NCI-H1092 (cell line): ENCODE measurements at places on chromosomes 5 and 9.

DNA sequence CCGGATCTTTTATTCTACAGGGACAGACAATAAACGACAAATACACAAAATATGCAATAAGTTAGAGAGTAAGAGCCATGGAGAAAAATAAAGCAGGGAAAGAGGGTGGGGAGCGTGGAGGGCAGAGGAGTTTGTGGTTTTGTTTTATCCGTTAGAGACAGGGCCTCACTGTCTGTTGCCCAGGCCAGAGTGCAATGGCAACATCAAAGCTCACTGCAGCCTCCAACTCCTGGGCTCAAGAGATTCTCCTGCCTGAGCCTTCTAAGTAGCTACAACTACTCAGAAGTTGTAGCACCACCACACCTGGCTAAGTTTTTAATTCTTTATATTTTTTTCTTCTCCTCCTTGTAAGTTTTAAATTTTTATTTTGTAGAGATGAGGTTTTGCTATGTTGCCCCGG, 54.5 kb upstream of the CTNNA1 start:
- no peak for DNase-seq

- no peak for DNase-seq
Measured at GRCh38 chr9:86529496-86530275, 175.5 kb upstream of the TUT7 start.

DNA sequence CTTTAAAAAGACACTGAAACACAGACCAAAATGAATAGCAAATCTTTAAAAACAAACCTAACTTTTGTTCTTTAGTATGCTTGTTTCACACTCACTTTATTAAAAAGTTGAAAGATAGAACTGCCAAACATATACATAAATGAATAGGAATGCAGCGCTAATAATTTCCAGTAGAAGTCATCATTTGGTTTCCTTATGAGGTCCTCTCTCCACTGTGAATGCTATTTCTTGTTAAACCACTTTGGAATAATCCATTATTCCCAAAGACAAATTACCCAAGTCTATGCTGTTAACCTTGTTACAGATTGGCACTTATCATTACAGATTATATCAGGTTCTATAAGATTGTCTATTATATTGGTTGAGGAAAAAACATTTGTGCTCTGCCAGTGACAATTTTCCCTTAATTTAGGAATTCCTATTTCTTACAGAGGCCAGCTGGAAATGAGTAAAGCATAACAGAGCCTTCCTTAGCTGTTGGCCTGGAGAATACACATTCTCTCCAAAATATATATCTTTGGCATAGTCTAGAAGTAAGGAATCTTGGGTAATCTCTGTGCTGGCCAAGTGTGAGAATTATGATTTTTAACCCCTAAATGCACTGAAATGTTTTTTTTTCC, 29.3 kb upstream of the MINAR2 start:
- DNase-seq, result no peak

GRCh38 chr9:80520231-80520630, 948.5 kb downstream of the TLE4 start:
- no peak for DNase-seq

DNA sequence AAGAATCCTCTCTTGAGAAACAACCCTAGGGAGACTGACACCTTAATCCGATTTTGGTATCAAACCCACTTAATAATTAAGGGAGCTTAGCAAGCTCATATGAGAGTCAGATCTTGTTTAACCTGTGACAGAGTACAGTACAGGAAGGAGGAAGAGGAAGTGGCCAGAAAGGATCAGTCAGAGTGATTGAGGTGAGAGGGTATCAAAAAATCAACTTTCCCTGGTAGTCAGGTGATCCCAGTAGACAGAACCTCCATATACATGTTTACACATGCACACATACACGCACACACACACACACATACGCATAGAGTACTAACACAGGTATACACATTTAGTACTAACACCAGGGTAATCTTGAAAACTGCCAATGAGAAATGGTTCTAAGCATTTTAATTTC, 56.8 kb downstream of the GLIS3 start:
- DNase-seq, result no peak

- DNase-seq, result no peak
Measured at GRCh38 chr9:91599564-91599963, 175.9 kb upstream of the NFIL3 start.

DNA sequence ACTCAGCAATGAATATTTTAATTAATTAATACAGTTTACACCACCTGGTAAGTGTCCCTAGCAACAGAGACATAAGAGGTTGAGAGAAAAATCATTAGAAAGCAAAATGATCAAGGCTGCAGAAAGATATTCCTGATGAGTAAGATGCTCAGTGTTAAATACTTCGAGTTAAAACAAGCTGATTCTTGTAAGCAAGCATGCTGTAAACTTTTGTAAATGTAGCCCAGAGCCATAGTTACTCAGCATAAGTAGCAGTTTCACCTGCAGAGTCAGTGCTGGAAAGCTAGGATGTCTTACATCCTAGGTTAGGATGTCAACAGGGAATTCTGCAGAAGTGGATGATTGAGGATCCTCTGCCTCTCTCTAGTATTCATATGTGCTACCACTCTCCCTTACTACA, 4.2 kb downstream of the PRKACG start:
- DNase-seq, result no peak

- no peak for DNase-seq
Measured at GRCh38 chr9:90058182-90058763, 453.5 kb downstream of the GADD45G start.

GRCh38 chr5:106639488-106639887, 1031.2 kb downstream of the EFNA5 start:
- no peak for DNase-seq

GRCh38 chr9:36897019-36897418, 137.0 kb downstream of the PAX5 start:
- no peak for DNase-seq

GRCh38 chr5:158967541-158967940, 132.2 kb downstream of the EBF1 start:
- no peak for DNase-seq

GRCh38 chr5:93954421-93955069, 213.1 kb upstream of the POU5F2 start:
- no peak for DNase-seq

GRCh38 chr5:99083197-99083596, 154.4 kb upstream of the CHD1 start:
- no peak for DNase-seq

GRCh38 chr5:72633649-72634048, 126.4 kb upstream of the ZNF366 start:
- no peak for DNase-seq

DNA sequence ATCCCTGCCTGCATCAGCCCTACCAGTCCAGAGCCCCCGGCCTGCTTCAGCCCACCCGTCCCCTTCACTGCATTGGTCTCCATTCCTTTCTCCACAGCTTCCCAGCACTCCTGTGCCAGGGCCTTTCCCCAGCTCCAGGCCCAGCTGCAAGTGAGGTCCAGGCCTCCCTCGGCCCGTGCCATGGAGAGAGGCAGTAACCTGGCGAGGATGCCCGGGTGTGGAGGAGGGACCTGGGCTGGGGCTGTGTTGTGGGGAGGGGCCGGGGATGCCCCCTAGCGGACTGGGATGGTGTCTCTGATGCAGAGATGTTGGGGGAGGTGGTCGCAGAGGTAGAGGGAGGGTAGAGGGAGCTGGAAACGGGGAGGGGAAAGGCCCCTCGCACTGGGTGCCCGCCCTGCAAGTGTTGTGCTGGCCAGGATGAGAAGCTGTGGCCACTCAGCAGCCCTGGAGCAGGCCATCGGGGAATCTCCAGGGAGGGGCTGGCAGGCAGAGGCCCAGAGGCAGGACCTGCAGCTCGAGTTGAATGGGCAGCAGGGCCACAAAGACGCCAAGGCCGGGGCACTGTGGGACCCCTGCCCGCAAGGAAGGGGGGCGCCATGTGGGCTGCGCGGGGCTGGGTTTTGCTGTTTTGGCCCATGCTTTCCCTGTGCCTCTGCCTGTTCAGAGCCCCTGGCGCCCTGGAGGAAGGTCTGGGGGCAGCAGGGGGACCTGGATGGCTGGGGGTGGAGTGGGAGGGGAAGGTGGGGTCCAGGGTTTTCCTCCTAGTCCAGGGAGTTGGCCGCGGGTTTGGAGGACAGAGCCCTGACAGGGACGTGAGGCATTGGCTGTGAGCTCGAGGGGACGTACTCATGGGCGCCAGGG, 26.0 kb upstream of the NKD2 start:
- DNase-seq, result no peak

- no peak for DNase-seq
Measured at GRCh38 chr5:2206293-2207108, 323.8 kb upstream of the IRX4 start.

DNA sequence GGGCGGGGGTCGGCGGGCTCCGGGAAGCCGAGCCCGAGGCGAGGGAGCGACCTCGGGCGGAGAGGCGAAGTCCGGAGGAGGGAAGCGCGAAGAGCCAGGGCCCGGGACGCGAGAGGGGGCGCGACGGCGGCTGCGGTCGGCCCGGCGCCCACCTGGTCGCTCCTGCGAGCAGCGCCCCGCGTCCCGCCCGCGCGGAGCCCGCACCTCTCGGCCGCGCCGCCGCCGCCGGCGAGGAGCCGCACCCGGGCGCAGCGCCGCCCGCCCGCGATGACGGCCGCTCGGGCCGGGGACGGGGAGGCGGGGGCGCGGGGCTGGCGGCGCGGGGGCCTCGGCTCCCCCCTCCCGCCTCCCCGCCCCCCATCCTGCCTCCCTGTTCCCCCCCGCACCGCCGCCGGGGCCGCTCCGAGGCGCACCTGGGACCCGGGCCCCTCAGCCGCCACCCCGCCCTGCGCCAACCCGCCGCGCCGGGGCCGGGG, 2.6 kb downstream of the NR5A1 start:
- DNase-seq, result no peak

DNA sequence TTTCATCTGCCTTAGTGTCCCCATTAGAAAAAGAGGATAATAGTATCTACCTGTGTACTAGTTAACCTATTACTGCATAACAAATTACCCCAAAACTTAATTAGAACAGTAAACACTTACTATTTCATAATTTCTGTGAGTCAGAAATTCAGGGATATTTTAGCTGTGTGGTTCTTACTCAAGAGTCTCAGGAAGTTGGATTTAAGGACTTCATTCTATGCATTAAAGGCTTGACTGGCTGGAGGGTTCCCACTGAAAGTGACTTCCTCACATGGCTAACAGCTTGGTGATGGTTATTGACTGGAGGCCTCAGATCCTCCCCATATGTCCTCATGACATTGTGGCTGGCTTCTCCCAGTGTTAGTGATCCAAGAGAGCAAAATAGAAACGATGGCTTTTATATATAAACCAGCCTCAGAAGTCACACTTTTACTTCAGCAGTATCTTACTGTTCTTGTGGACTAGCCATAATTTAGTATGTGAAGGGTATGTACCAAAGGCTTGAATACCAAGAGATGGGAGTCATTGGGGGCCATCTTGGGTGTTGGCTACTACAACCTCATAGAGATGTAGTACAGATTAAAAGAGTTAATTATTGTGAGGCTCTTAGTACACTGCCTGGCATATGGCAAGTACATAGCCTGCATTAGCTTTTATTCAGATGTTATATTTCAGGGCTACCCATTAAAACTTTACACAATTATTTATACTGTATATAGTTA, 9.9 kb downstream of the RAD23B start:
- DNase-seq, result no peak

GRCh38 chr5:122141751-122142150, 12.4 kb downstream of the ZNF474 start:
- no peak for DNase-seq

- no peak for DNase-seq
Measured at GRCh38 chr9:104417296-104417695, 86.8 kb upstream of the OR13F1 start.

GRCh38 chr9:115743709-115744605, 409.6 kb upstream of the PAPPA start:
- no peak for DNase-seq

DNA sequence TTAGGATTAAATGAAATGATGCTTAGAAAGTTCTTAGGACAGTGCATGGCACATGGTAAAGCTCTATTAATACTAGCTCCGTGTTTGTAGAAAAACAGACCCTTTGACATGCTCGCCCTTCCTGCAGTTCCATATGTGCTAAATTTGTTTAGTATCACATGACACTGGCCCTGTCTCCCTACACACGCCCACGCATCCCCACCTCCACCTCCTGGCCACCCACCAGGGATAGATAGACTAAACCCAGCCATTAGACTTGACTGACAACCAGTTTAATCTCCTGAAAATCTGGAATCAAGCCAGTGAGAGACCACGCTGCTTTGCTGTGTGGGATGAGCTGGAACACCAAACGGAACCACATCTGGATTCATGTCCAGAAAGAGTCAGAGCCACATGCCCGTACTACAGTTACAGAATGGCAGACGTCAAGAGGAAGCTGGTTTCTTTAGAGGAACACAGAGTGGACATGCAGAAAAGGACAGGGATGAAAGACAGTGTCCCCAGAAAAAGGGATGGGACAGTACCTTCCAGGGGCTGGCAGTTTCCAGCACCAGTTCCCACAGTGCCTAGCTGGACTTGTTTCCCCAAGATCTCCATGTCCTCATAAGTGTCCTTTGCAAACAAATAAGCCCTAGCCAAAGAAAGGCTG, 186.1 kb downstream of the PDZD2 start:
- no peak for DNase-seq

GRCh38 chr9:107645464-107645833, 155.9 kb upstream of the KLF4 start:
- no peak for DNase-seq
